ENCODE measurements at places on chromosomes 5 and 9.
A peak's percentile ranks its signal among the peaks of the same experiment; 100 is the strongest.

- DNase-seq: no peak
These were observed 77.8 kb upstream of the RAPGEF1 start for GRCh38 chr9:131817627-131818026.

GRCh38 chr5:62448528-62448927, 36.0 kb downstream of the IPO11 start:
- no peak for DNase-seq

DNA sequence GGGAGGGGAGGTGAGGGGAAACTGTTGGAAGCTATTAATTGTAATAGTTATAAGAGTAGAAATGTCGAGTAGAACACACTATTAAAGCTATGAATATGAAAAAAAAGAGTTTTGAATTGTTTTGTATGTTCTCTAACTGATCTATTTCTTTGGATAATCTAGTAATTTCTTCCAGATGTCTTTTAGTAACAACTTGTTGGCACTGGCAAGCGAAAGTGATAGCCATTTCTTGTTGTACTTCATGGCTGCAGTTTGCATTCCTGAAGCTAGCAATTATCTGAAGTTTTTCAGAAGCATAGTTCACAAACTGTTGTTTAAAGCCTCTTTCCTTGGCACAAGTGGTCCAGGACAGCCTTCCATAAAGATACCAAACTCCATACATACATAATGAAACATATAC, 49.4 kb upstream of the SPATA31C2 start:
- peak; percentile 42 for DNase-seq

- no peak for DNase-seq
These were observed 552.4 kb upstream of the MEF2C start for GRCh38 chr5:89435347-89435746.

- DNase-seq: no peak
These were observed 10.0 kb downstream of the CMBL start for GRCh38 chr5:10297646-10298204.

DNA sequence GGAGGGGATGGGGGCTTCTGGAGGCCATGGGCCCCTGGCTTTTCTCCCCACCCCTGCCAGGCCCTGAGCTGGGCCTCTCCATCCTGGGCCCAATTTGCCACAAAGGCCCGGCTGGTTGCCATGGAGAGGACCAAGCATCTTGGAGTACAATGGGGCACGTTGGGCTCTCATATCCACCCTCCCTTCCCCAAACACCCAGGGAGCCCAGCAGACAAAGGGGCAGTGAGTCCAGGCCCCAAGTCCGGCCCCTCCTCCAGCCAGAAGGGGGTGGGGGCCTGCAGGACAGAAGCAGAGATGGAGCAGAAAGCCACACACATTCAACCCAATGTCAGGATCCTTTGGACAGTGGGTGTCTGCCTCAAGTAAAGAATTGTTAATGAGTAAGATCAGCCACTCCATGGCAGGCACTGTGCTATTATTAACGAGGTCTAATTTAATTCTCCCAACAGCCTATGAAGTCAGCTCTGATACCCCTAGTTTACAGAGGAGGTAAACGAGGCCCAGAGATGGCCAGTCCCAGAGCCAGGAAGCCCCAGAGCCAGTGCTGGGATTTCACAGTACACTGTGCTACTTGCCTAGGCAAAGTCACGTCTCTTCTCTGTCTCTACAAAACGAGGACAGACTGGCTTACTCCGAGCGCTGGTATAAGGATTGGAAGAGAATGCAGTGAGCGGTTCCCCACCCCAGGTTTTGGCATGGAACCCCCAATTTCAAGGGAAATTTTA, 2.3 kb downstream of the CRB2 start:
- no peak for DNase-seq

GRCh38 chr9:129555512-129556215, 65.2 kb downstream of the C9orf50 start:
- DNase-seq: no peak

Data from skin of body (tissue), 3 donors.